ENCODE measurements at places on chromosomes 6 and 20. TPM values are rescaled to one million over a fixed set of nuclear protein-coding genes. Genes with fewer than 3 reads are reported as not detected.

GRCh38 chr6:166286839-166287271 is 21.3 kb downstream of the PRR18 start:
- DNase-seq, result no peak

DNA sequence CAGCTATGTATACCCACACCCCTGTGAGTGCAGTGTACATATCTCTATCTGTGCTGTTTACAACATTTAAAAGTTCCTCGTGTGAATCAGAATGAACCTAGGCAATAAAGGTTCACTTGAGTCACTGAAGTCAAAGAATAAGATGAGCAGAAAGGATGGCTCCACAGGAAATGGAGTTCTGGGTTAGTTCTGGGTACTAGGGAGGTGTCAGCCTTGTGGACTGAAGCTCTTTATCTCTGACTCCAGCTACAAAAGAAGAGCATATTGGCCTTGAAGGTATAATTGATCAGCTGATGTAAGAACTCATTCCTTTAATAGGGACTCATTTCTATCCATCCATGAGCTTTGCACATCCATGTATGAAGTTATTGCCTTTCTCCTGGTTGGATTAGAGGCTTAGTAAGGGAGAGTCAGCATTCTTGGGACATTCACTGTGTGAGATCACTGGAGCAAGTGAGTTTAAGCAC is 73.9 kb upstream of the BACH2 start:
- DNase-seq, result no peak

- peak; percentile 8 for DNase-seq
These were observed 436.7 kb downstream of the RNF144B start for GRCh38 chr6:18823782-18824386.

- DNase-seq, result no peak
These were observed 15.4 kb downstream of the DACT2 start for GRCh38 chr6:168303982-168304751.

DNA sequence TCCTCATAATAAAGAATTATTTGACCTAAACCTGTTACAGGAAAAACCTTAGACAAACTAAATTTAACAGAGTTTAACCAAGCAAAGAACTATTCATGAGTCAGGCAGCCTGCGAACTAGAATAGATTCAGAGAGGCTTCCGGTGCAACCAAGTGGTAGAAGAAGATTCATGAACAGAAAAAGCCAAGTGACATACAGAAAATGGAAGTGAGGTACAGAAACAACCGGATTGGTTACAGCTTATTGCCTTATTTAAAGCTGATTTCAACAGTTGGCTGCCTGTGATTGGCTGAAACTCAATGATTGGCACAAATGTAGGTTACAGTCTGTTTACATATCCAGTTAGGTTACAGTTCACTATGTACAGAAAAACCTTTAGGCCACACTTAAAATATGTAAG is 10.1 kb downstream of the PPP1R3G start:
- DNase-seq, result no peak

DNA sequence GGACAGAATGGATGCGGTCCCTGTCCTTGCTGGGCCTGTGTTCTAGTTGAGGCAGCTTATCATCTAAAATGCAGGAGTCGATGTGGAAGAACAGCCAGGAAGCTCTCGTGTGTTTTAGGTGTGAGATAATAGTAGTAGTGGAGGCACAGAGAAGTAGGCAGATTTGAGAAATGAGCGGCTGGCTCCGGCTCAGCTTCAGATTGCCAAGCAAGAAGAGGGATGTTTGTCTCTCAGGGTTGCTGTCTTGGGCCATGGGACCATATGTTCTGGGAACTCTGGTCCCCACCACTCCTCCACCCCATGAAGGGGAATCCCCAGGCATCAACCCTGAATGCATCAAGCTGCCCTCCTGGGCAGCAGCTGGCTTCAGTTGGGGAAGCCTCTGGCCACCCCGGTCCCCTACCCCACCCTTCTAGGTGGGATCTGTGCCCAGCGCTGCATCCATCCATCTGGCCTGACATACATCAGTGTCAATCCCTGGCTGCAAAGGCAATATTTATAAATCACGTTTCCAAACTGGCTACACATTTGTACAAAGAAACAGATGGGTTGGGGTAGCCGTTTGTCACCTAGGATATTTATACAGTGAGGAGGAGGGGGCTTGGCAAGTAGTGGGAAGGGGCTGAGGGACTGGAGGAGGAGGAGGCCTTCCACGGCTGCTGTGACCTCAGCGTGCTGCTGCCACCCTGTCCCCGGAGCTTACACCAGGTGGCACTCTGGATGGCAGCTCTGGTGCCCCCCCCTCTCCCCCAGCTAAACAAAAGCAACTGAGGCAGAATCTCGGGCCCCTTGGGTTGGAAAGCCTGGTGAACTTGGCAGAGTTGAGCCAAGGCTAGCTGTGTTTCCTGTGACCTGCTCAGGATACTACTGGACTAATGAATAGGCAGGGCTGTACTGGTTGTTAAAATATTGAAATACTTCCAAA is 64.4 kb downstream of the CD40 start:
- DNase-seq, result no peak

GRCh38 chr20:64193058-64193457 is 28.8 kb downstream of the MYT1 start:
- DNase-seq, result no peak

DNA sequence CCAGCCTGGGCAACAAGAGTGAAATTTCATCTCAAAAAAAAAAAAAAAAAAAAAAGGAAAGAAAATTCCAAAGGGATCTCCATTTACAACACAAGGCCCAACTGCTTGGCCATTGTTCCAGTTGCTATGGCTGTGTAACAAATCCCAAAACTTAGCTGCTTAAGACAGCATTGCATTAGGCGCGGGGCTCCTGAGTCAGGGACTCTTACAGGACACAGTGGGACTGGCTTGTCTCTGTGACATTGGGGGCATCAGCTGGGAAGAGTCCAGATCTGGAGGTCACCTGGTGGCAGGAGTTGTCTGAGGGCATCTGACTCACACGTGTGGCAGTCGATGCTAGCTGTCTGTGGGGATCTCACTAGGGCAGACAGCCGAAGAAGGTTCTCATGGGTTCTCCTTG is 35.6 kb downstream of the TTLL9 start:
- DNase-seq, result peak; percentile 67

CLVS2 gene
- 0.94 TPM for total RNA-seq

OGFR gene
- 57.1 TPM for total RNA-seq

TUBE1 gene
- total RNA-seq, result 33.1 TPM
